Nucleus accumbens (tissue), 56 donors: ENCODE measurements at places on chromosomes 4 and X.

DNA sequence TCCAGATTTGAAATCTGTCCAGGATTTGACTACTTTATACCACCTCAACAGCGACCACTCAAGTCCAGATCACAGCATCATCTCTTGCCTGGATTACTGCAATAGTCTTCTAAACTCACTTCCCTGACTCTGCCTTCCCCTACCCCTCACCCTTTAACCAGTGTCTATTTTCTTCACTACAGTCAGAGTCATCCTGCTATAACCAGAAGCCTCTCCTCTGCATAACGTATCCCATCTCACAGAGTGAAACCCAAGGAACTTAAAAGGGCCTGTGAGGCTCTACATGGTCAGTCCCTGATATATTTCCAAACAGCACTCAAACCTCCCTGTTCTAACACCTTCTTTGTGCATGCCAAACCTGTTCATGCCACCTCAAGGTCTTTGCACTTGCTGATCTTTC lies 40.7 kb upstream of the SCOC start:
- DNase-seq: no peak

GRCh38 chrX:45935408-45935807 lies 609.8 kb downstream of the ZNF674 start:
- DNase-seq: no peak

DNA sequence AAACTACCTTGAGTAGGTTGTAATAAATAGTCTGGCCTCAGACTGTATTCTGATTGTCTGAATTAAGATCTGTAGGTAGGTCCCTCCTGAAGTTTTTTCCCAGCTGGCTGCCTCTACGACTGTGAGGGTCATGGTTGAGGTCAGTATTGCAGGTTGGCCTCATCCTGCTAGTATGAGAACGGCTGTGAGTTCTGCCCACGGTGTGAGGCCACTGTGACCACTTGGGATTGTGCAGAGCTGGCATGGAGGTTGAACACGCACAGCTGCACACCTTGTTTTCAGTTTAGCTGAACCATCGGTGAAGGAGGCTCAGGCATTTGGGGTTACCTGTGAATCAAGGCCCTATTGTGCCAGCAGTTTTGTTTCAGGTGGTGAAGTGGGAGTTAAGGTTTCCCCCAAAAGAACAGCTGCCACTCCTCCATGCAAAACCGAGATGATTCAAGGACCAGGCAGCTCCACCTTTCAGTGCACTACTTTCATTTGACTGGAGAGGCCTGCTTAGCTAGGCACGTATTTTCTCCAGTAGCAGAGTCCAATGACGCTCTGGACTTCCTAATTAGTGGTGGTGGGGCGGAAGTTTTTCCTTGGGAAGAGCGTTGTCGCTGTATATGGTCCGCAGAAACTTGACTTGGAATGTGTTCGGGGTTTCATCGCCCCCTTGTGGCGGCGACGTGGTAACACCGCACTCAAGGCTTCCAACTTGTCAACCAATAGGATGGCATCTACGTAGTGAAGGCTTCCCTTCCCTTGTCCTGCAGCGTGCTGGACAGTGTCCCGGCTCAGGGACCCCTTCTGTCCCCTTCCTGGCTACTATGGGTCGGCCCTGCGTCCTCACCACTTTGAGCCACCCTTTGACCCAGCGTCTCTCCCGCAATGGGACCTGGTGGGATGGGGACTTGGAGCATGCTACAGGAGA lies 13.8 kb downstream of the CMC4 start:
- peak; percentile 27 for DNase-seq

- DNase-seq: no peak
Measured at GRCh38 chr4:81607950-81608349, 136.2 kb upstream of the RASGEF1B start.

DNA sequence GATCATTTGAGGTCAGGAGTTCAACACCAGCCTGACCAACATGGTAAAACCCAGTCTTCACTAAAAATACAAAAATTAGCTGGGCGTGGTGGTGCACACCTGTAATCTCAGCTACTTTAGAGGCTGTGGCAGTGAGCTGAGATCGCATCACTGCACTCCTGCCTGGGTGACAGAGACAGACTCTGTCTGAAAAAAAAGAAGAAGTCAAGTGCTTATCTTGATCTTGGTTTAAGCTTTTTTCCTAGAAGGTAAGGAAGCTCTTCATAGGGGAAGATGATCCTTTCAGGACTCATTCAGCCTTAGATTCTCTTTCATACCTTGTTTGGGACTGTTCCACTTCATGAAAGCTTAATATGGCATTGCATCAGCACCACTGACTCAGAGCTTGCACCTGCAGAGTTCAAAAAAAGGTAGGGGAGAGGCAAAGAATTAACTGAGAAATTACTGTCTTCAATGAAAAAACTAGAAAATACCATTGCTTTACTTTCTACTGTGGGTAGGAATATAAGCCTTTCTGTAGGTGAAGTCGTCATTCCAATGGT lies 70.8 kb upstream of the EPGN start:
- no peak for DNase-seq

DNA sequence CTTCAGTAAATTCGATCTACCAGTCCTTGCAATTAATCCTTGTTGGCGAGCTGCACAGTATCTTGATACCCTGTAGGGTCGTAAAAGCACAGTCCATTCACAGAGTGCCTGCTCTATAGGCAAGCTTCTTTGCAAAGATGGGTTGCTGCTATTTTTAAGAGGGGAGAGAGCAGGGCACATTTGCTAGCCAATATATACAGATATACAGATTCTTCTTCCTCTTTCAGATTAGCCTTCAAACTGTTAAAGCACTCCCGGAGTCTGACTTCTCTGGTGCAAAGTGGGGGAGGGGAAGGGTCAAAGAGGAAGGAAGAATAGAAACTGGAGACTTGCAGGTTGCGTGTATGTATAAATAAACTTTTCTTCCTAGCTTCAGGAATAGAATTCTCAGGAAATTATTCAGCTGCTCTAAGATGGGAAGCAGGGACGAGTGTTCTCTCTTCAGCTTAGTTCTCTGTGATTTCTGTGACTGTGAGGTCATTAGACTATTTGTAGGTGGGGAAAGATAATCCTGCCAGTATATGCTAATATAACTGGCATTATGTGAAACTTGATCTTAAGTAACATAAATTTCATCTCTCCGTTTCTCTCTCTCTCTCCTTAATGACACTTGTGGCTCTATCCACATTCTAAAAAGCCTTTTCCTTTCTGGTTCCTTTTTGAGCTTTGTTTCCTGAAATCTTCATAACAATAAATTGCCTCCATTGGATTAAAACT lies at the start of gene CYSLTR1:
CYSLTR1 (minus strand) TSS at position 242 of the 717 bp plus-strand sequence. CDS start 53,865 bp downstream, outside the sequence.
- DNase-seq: no peak

DNA sequence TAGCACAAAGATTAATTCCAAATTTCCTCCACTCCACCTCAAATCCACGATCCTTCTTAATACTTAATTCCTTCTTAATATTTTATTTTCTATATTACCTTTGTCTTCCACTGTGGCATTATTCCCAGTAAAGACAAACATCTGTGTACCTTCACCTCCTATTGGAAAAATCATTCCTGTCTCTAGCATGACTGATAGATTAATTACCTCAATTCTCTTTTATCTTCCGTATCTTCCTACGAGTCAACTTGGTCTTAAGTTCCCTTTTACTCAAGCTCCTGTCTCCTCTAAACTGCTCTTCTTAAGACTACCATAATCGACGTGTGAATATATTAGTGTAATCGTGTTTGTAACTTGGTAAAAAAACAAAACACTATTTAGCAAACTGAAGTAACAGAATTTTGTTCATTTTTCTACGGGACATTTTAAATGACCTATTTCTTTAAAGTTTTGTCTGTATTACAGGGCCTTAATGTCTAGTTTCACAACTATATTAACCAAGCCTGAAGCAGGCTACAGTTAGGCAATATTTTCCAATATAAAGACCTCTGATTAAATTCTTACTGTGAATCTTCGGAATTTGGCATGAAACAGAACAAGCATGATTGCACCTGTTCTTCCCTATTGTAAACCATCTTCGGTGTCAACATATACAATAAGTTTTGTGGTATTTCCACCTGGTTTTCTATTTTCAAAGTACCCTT lies 1.1 kb upstream of the USP38 start:
- DNase-seq: no peak

GRCh38 chrX:18047491-18047890 lies 173.2 kb downstream of the BEND2 start:
- DNase-seq: no peak

GRCh38 chrX:72062916-72063315 lies 68.8 kb downstream of the RTL5 start:
- DNase-seq: no peak

- no peak for DNase-seq
Measured at GRCh38 chr4:120658772-120659171, 263.8 kb downstream of the PRDM5 start.

DNA sequence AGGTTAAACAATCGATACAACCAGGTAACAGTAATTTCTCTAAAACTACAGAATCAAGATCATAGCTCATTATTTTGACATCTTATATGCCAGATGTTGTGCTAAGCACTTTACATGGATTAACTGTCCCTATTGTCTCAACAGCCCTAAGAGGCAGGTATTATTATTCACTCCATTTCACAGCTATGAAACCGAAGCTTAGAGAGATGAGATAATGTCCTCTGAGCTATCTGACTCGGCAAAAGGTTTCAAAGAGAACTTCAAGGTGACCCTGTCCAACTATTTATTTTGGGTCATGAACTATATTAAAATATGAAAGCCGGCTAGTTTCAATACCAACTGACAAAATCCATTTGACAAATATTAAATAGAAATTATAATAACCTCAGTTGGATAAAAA lies 10.3 kb downstream of the SLC25A5 start:
- no peak for DNase-seq

DNA sequence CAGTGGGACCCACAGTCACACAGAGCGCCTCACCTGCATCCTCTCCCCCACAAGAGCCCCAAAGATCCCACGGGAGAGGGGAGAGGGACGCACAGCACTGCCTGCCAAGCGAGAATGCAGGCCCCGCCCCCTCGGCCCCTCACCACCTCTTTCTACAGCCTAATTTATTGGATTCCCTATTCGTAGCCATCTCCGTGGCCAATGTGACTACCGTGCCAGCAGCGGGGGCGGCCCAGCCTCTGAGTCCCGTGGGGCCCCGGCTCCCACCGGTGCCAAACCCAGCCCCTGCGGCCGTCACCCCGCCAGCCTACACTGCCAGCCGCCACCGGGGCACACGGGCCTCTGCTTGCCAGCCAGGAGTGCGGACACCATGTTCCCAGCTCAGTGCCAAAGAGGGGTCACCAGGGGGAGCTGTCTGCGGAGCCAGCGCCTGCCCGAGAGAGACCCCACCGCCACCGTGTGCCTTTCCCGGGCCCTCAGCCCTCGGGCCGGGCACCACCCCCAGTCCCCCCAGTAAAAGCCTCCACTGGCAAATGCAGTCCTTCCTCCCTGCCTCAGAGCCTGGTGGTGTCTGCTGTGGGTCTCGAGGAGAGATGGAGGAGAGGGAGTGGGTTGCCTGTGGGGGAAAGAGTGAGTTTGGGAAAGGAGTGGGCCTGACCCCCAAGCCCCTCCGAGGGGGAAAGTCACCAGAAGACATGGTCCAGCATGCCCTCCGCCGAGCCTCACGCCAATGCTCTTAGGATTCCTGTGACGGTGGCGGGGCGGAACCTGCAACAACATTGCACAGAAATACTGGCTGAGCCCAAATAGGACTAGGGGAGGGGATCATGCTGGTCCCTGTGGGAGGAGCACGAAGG lies 19.6 kb upstream of the PLXNB3 start:
- no peak for DNase-seq

DNA sequence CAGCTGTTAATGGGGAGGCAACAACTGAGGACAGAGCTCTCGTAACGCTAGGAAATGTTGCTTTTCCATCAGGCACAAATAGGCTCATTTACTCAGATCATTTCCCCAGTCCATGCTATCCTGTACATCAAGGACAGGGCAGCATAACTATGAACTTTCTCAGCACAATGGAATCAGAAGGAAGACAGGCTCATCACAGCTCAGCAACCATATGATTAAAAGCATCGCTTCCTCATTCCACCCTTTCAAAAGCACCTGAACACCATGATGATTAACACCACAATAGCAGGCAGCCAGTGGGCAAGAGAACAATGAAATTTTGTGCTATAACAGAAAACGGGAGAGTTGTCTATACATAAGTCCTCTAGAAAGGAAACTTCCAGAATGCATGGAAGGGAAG lies 297.8 kb downstream of the ZNF674 start:
- no peak for DNase-seq

DNA sequence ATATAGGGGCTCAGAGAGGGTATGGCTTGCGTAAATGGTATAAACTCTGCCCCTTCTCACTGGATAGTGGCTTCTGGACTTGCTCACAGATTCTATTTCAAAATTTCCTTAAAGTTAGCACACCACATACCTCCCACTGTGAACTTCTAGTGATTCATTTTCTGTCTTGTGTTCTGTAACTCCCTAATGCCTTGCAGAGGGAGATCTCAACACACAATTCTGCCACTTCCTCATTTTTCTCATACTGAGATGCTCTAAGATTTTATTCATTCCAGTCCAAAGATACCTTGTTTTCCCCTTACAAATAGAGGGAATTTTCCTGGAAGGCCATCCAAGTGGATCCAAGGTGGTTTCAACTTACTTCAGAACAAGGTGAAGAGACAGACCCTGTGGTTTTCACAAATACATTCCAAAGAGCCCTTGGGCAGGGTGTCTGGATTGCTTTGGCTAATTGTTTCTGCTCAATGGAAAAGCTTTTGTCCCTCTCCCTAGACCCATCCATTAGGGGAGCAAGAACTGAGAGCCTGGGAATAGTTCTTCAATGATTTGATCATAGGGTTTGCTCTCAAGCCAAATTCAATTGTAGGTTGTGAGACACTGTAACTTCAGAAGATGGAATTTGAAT lies 52.1 kb upstream of the CAPN6 start:
- DNase-seq: no peak

DNA sequence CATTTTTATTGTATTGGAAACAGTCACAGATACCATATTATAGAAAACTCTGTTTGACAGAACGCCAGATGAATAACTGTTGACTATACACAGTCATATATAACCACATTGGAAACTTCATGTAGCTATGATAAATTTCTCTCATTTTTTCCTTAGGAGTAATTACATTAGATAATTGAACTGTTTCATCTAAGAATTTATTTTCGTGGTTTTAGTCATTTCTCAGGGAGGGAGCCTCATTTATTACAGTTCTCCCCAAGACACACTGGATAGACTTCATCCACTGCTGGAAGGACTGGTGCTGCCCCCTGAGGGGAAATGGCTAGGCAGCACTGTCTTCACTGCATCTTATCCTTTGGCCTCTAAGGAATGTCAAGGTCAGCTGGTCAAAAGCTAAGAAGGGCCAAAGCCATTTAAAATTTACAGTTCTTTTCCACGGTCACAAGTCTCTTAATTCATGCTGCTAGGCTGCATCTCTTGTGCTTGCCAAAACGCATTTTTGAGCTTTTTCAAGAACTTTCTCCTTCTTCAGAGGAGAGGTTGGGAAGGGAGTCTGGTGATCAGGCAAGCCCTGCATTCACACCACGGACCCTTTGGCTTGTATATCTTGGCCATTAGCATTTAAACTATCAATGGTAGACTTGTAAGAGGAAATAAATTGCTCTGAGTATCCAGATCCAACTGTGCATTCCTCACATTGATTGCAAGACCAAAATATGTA lies 145.1 kb downstream of the CBR4 start:
- no peak for DNase-seq

DNA sequence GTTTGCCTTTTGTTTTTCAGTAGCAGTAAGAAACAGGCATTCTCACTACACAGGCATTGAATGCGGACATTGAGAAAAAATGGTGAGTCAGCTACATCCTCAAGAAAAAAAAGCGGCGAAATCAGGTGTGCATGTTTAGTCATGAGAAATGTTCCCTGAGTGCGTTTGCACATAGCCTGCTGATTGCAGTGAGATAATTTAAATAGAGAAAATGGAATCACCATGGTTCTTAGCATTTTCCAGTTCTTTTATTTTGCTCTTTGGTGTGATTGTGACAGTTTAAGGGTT lies 54.1 kb upstream of the CLDN34 start:
- no peak for DNase-seq
